ENCODE measurements at places on chromosomes 4 and X.

- no peak for DNase-seq
These were observed 296.8 kb upstream of the AADAT start for GRCh38 chr4:170386511-170386910.

- no peak for DNase-seq
These were observed 169.4 kb downstream of the MID1 start for GRCh38 chrX:10450959-10451355.

GRCh38 chr4:82559735-82560120 is 2.1 kb downstream of the TMEM150C start:
- DNase-seq = no peak

DNA sequence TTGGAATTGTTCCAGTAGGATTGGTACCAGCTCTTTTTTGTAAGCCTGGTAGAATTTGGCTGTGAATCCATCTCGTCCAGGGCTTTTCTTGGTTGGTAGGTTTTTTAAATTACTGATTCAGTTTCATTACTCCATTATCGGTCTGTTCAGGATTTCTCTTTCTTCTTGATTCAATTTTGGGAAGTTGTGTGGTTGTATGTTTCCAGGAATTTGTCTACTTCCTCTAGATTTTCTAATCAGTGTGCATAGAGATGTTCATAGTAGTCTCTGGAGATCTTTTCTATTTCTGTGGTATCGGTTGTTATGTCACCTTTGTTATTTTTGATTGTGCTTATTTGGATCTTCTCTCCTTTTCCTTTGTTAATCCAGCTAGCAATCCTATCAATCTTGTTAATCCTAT is 248.7 kb downstream of the ARHGAP10 start:
- no peak for DNase-seq

DNA sequence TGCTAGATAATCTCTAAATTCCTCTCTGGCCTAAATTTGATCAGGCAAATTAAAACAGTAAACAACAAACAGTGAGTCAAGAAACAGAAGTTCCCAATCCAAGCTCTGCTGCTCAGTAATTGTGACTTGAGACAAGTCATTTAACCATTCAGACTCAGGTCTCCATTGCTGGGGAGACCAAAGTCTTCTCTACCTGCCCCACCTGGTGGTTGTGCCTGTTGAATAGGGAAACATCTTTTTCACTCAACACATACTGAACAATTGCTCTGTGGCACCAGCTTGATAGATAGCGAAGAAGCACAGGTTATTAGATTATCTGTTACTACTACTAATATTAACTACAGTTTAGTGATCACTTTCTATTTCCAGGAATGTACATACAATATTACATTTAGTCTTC is 112.1 kb upstream of the EOLA2 start:
- DNase-seq = no peak

- no peak for DNase-seq
These were observed 6.3 kb upstream of the SGMS2 start for GRCh38 chr4:107818301-107818910.

GRCh38 chr4:109592367-109592766 is 32.3 kb downstream of the MCUB start:
- DNase-seq = no peak

DNA sequence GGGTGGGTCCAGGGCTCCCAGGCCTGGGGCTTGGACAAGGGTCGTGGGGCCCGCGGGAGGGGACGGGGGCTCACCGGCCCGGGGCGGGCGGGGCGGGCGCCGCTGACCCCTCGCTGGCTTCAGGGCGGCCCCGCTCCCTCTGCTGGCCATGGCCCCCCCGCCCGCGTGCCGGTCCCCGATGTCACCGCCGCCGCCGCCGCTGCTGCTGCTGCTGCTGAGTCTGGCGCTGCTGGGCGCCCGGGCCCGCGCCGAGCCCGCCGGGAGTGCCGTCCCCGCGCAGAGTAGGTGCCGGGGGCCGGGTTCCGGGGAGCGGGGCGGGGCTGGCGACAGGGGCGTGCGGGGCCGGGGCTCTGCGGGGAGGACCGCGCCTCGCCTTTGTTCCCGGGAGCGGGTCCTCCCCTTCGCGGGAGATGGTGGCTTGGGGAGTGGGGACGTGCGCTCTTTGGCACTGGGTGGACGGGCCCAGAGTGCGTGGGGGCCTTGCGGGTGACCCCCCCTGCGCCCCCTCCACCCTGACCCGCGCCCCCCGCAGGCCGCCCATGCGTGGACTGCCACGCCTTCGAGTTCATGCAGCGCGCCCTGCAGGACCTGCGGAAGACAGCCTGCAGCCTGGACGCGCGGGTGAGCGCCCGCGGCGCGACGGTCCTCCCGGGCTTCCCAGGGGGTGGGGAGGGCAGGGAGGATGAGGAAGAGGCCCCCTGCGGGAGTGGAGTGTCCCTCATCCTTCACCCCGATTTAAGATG is 16.8 kb upstream of the NAT8L start:
- DNase-seq = no peak

DNA sequence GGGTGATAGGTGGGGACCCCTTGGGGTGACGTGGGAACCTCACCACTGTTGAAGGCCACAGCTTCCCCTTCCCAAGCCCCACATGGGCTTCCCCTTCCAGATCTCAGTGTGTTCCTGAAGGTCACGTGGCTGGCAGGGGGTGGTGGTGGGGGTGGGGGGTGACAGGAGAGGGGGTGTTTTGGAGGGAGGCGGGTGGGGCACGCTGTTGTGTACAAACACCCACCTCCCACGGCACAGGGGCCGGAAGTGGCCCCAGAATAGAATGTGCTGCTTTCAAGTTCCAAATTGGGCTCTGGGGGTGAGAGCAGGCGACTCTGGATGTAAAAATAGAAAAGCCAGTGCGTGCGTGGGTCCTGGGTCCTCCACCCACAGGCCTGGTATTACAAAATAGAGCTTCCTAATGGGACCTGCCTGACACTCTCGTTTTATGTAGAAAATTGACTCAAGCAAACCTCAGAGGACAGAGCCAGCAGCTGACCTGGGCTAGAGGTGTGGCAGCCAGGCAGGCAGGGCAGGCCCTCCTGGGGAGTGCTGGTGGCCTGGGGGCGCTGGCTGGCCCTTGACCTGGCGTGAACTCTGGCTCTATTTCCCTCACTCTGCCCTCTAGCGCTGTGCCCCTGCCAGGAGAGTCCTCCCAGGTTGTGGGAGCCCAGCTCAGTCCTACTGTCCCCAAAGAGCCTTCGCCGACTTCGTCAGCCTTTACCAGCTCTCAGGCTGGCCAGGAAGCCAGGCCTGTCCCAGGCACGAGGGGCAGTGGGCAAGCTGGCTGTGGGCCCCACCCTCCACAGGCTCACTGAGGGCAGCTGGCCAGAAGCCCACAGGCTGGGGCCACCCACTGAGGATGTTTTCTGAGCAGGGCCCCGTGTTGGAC is 5.4 kb upstream of the SH3BP2 start:
- DNase-seq = no peak

- DNase-seq = no peak
These were observed 9.8 kb upstream of the CXXC4 start for GRCh38 chr4:104504536-104504935.

DNA sequence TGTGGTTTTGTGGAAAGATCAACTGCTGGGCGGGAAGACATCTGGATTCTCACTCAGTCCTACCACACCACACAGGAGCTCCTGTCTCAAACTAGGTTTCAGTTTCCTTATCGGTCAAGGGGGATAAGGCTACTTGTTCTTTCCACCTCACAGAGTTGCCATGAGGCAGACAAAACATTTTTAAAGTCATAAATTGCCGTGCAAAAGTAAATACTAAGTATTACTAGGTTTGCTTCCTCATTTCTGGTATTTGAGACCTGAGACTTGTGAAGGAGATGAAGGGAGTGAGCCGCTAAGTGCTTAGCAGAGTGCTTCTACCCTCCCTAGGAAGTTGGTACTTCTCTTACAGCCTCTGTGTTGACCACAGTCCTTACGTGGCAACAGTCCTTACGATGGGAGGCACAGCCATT is 1.5 kb downstream of the LAP3 start:
- DNase-seq = no peak

DNA sequence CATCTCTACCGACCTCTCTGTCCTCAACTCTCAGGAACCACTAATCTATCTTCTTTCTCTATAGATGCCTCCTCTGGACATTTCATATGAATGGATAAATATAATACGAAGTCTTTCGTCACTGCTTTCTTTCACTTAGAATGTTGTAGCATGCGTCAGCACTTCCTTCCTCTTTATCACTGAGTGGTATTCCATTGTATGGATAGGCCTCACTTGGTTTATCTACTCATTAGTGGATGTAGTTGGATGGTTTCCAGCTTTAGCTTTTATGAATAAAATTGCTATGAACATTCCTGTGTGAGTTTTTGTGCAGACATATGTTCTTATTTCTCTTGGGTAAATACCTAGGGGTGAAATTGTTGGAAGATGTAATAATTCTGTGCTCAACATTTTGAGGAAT is 528.2 kb upstream of the FAT1 start:
- no peak for DNase-seq

DNA sequence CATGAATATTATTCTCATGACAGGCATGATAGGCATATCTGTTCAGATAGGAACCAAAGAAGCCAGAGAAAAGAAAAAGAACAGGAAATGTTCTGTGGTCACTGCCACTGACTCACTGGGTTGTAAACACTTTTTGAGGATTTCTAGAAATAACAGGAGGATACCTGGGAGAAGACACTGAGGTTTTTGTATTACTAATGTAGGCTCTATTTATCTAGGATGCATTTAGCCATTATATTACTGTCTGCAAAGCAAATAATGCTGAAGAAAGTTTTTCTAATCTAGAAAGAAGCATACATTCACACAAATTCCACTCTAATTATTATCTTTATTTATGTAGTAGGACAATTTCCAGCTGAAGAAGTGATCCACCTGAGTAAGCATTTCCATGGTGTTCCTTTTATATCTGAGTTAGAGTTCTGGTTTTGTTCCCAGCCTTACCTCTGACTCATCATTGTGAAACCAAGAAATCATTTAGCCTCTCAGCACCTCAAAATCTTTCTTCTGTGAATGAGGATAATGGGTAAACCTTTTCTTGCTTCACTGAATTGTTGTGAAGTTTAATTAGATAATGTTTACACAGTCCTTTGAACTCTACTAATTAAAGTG is 40.2 kb upstream of the EPGN start:
- DNase-seq = no peak

DNA sequence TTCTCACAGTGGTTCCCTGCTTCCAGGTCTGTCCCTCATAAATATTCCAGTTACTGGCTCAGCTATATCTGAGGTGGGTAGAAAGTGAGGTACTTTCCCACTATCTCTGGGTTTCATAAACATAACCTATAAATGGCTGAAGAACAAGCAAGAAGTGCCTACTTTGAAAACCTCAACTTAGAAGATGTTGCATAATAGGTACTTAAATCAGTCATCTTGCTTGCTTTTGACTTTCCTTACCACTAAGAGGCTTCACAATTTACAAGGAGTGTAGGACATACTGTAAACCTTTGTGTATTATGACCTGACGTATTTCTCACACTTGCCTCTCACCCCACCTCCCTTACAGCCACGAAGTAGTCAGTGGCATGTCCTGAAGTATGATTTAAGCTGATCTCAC is 145.9 kb downstream of the PCDH19 start:
- DNase-seq = no peak

DNA sequence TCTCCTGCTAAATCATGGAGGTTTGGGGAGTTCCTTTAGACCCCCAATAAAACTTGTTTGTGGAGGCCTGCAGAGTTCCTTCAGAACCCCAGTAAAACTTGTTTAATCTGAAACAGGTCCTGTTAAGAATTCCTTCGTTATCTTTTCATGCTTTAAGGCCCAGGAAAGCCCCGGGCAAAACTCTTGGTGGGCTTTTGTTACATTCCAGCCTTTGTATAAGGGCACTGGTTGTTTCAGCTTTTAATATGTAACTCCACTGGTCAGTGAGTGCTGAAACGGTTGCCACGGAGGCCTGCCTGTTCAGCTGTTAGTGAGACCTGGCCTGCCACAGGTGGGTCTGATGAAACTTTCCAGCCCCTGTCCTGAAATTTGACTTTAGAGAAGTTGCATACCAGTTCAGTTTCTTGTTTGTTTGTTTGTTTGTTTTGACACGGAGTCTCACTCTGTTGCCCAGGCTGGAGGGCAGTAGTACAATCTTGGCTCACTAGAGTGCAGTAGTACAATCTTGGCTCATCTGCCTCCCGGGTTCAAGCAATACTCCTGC is 12.4 kb upstream of the DHRSX start:
- DNase-seq = no peak

GRCh38 chr4:80897537-80898303 is 132.8 kb upstream of the BMP3 start:
- DNase-seq = no peak

GRCh38 chrX:119997570-119997969 is 54.0 kb upstream of the NKAP start:
- no peak for DNase-seq

DNA sequence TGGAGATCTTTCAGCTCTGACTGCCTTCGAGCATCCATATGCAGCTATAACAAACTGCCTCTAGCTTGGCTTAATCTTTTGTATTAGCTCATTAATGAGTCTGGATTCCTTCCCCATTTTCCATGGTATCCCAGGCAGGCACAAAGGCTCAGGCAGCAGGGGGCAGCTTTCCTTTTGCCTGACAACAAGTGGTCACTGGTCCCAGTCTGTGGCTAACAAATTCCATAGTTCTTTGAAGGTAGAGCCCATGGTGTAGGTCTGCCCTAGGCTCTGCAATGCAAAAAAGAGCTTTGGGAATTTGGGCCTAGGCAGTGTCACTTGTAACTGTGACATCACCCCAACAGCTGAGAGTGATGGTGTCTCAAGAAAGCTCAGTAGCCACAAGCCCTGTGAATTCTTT is 234.4 kb upstream of the GPC4 start:
- no peak for DNase-seq

DNA sequence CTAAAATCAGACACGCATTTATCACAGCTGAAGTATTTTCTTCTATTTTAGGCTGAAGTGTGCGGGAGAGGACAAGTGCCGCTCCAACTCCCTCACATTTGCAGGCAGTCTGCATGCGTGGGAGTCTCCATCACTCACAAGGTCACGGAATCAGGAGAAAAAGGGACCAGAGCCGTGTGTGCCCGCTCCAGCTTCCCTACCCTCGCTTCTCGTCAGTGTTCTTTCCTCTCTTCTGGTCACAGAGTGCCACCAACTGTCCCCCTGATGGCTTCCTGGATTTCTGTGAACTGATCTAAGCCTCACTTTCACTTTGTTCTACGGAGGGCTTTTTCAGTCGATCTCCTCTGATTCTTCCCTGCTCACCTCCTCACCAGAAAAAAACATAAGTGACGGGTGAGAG is 407.4 kb upstream of the AADAT start:
- no peak for DNase-seq

DNA sequence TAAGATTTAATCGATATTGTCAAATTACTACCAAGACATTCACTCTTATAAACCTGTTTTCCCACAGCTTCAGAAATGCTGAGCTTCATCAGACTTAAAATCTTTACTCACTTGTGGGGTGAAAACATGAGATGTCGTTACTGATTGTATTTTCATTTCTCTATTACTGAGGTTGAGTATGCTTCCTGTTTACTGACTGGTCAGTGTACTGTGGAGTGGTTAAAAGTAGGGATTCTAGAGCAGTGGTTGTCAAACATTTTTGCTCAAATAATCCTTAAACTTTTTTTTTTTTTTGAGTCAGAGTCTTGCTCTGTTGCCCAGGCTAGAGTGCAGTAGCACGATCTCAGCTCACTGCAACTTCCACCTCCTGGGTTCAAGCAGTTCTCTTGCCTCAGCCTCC is 50.3 kb downstream of the NSUN7 start:
- DNase-seq = no peak

- DNase-seq = no peak
These were observed 844.5 kb downstream of the RPA4 start for GRCh38 chrX:97728215-97728614.

- DNase-seq = no peak
These were observed 587 bp downstream of the TIMM8A start for GRCh38 chrX:101347859-101348451.

- no peak for DNase-seq
These were observed 64.0 kb downstream of the KCNIP4 start for GRCh38 chr4:21884615-21885014.

- DNase-seq = no peak
These were observed 12.7 kb downstream of the SPRY1 start for GRCh38 chr4:123409334-123409733.
